ENCODE measurements at places on chromosomes 3 and 15.

DNA sequence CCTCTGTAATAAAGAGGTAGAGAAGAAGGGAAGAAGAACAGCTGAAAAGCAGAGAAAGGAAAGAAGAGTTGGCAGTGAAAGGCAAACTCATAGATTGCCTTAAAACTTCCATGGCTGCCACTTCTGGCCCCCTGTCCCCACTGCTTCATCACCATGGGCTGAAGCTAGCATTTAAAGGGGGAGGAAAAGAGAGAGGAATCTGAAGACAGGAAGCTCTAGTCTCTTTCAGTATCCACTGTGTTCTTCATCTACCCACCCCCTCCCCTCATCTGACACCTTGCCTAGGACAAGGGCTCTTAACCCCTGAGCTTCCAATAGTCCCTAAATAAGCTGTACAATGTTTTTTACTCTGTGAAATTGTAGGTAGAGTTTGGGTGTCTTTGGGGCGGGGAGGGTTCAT lies 60.6 kb downstream of the ALCAM start:
- DNase-seq: no peak

DNA sequence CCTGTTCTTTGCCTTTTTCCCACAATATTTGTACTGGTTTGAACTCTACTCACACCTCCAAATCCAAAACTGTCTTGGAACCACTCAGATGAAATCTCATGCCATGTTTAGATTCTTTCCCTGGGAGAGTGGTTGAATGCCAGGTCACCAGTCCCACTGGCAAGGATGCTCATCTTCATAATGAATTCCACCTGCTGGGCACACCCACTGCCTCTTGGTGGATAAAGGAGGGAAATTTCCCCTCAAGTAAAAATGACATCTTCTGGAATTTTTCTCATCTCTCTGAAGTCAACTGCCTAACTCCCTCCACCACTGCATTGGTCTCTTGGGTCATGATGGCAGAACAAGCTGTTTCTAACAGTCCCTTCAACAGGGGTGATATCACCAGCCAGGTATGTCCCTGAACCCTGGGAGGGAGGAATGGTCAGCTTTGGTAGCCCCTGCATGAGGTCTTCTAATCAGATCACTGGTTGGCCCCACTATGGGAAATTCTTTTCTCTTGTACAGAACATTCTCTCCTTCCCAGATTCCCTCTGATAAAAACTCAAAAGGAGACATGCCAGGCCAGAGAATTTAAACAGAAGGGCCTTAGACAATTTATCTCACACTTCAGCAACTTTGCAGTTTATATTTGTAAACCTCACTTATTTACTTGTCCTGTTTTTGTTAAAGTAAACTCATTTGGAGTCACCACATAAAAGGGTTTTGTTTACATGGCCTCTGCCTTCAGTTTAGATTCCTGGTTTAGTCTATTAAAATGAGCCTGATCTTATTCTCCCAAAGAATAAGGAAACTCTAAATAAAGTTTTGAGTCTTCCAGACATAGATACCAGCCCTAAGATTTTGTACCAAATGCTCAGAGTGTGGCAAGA lies 143.4 kb downstream of the WNT5A start:
- no peak for DNase-seq

GRCh38 chr15:52193791-52194190 lies 2.6 kb upstream of the GNB5 start:
- DNase-seq: no peak

DNA sequence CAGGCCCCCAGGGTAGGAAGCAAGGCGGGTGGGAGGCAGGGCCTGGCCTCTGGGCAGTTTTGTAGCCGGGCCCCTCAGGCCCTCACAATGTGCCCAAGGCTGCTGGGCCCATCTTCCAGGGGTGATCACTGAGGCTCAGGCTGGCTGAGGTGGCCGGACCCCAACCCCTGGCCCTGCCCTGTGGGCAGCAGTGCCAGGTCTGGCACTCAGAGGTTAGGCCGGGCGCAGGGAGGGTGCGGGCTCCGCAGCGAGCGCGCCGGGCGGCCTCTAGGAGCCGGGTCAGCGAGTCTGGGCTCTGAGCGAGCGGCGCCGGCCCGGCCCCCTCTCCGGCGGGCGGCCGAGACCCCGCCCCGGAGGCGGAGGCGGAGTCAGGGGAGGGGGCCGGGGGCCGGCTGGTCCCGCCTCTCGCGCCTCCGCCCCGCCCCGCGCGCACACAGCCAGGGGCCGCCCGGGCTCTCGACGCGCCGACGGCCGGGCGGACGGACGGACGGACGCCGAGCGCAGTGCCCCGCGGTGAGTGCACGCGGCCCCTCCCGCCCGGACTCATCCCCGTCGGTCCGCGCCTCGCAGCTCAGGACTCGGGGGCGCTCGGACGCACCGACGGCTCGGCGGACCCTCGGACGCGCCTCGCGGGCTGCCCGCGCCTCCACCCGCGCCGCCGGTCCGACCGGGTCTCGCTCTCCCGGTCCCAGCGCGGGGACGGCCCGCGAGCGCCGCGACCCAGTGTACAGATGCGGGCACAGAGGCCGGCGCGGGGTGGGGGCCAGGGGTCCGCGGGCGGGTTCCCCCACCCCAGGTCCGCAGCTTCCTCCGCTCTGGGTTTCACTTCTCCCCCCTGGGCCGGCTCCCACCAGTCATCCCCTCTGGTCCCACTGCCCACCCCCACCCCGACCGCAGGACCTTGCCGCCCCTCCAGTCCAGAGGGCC lies at the start of gene FBLN2:
Gene FBLN2, plus strand, starts transcription at position 430 of the 927 bp plus-strand sequence. CDS start 21,231 bp downstream, outside the sequence.
- DNase-seq: no peak

DNA sequence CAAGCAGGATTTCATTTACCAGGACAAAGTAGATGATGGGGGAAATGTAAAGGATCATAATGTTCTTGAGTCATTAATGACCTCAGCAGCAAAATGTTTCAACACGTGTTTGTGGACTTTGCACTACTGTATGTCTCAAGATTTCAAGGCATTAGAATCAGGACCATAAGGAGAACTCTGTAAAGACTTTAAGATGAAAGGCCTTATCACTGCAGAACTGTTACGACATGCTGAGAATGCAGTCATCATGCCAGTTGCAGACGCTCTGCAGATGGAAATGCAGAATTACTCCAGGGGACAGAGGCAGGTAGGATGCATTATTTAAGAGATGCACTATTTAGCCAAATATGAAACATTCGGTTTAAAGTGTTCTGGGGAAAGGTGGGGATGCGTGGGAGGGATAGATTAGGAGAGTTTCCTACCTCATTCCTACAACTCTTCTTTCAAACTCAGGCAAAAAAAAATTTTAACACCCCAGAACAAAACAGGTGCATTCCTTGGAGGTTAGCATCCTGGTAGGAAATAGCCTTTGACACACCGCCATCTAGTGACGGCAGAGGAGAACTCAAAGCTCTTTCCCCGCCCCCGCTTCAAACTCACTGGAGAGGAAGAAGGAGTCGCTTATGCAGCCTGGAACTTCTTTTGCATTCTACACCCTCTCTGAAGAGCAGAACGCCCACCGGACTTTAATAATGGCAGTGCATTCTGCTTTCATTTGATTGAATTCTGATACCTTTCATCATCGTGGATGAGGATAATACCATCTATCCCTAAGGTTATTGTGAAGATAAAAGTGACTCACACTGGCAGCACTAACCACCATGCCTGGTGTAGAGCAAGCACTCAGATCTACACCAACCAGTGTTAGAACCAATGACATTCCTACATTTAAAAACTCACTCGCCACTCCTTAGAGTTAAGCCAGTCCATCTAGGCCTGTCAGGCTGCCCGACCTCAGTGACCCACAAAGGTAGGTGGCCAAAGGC lies 43.1 kb upstream of the TOPAZ1 start:
- DNase-seq: peak; percentile 40

DNA sequence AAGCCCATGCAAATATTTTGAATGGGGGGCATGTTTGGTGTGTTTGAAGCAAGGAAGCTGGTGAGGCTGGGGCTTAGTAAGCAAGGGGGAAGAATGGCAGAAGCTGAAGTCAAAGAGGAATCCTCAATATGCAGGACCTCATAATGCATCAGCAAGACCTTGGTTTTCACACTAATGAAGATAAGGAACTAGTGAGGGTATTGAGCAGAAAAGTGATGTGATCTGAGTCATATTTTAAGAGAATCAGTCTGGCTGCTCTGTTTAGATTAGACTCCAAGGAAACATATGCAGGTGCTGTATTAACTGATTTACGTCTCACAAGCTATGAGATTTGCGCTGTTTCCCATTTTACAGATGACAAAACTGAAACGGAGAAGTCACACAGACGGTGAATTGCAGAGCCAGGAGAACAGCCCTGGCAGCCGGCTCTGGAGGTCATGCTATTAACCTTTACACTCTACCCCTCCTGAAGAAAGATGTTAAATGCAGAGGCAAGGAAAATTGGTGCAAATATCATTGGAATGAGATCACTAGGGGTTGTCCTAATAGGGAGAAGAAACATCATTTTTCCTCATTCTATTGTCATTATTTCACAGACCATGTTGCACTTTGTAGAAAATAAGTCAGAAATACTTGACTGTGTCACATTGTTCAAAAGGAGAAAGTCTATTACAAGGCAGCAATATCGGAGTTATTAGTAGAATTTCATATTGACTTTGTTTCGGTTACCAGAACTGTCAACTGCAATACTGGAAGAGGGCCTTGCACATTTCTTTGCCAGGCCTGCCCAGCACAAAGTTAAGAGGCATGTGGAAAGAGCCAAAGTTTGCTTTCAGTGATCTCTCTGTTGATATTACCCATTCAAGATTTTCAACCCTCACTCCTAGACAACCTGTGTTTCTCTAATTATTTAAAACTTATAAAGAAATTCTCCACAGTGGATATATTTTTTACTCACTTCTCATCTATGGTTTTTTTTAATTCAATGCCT lies 64.9 kb downstream of the COL8A1 start:
- DNase-seq: no peak
